ENCODE measurements at places on chromosomes 2 and 18.

GRCh38 chr18:23067236-23067635 is 68.0 kb upstream of the CABLES1 start:
- no peak for DNase-seq

DNA sequence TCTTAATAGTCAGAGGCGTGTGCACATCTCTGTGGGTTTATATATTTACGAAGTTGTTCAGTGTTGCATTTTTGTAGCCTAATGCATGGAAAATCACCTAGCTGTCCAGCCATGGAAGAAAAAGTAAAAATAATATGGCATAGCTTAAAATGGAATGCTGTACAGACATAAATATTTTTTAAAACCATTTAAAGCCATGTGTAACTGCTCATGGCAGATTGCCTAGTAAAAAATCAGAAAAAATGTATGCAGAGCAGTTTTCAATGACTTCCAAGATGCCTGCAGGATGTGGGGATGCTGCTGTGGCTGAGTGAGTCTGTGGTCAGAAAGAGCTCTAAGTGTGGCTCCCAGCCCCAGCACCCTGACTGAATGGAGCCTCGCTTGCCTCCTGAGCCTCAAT is 64.8 kb upstream of the ALKAL2 start:
- no peak for DNase-seq

- no peak for DNase-seq
Observed at GRCh38 chr2:135620198-135620597, 88.9 kb downstream of the R3HDM1 start.

DNA sequence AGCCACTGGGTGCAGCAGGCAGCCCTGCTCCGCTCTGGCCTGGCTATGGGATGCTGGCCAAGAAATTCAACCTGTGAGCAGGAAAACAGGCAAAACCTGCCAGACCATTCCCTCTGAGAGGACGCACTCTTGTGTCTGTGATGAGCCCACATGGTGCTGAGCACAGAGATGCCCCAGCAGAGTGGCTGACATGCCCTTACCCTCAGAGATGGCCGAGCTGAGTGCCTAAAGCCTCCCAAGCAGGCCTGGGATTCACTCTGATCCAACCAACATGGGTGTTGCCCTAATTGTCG is 34.3 kb upstream of the TAF1B start:
- DNase-seq, result no peak

GRCh38 chr2:68303033-68303901 is 16.5 kb downstream of the CNRIP1 start:
- no peak for DNase-seq

- no peak for DNase-seq
Observed at GRCh38 chr2:232316461-232317330, 61.9 kb upstream of the ALPP start.

DNA sequence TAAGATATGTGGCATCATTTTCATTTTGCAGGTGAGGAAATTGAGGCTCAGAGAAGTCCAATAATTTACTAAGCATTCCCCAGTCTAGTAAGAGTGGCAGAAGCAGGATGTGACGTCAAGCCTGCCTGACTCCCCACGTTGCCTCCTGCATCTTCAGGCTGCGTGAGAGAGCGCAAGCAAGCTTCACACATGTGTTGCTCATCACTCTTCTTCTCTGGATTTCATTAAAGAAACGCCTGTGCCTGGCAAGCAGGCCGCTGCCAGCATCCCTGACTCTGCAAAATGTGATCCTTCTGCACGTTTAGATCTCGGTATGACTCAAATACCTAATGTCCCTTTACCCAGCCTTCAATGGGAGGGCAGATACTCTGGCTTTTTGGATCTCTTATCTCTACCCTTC is 96.8 kb downstream of the PRKCE start:
- no peak for DNase-seq

DNA sequence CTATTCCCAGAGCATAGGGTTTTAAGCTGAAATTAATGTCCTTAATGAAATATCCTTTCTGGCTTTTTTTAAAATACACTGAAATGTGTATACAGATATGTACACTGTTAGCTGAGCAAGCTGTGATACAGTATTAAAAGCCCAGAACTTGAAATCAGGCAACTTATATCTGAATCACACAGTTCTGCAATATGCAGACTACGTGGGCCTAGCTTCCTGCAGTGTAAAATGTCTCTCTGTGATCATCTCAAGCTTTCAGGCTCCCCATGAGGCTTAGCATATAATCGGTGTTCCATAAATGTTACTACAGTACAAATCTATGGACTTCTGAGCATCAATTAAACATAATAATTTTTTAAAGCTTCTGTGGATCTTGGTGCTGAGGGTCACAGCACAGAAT is 8.2 kb downstream of the FBXO15 start:
- DNase-seq, result no peak

DNA sequence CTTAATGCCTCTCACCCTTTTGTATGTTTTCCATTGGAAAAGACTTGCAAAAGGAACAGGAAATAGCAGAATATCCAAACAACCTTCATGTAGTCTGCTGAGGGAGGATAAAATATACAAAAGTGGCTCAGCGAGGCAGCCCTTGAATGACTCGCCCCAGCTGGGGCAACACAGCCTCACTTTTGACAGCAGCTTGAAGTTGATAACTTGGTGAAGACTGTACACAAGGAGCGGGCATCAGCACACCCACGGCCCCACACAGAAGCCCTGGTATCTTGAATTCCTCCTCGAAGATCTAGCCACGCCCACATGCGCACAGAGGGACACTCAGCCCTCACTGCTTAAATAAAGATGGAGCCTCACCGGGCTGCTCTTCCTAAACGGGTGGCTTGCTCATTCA is 161.0 kb downstream of the IRS1 start:
- no peak for DNase-seq

- DNase-seq, result no peak
Observed at GRCh38 chr2:136052369-136053362, 65.3 kb downstream of the CXCR4 start.

DNA sequence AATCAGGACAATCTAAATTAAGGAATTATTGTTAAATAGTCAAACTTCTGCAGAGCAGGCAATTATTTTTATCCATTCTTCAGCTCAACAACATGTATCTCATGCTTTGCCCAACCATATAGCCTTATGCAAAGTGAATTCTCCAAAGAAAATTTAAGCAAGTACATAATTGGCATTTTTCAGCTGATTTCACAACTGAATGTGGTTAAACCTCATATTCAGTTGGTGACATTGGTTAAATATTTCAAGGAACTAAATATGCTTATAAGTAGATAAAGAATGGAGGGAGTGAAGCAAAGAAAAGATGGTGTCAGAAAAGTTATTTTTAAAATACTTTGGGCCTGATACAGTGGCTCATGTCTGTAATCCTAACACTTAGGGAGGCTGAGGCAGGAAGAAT is 816.2 kb downstream of the NRXN1 start:
- no peak for DNase-seq

- DNase-seq, result no peak
Observed at GRCh38 chr2:212535996-212536816, 2.4 kb downstream of the ERBB4 start.

GRCh38 chr2:236177604-236177966 is 9.4 kb upstream of the GBX2 start:
- DNase-seq, result no peak

GRCh38 chr2:235945608-235946140 is 222.5 kb downstream of the GBX2 start:
- DNase-seq, result no peak

- DNase-seq, result no peak
Observed at GRCh38 chr2:132627536-132627935, 42.5 kb downstream of the LYPD1 start.

- no peak for DNase-seq
Observed at GRCh38 chr2:135840601-135841000, 3.6 kb upstream of the LCT start.

GRCh38 chr2:180184506-180184905 is 177.4 kb upstream of the CWC22 start:
- no peak for DNase-seq

DNA sequence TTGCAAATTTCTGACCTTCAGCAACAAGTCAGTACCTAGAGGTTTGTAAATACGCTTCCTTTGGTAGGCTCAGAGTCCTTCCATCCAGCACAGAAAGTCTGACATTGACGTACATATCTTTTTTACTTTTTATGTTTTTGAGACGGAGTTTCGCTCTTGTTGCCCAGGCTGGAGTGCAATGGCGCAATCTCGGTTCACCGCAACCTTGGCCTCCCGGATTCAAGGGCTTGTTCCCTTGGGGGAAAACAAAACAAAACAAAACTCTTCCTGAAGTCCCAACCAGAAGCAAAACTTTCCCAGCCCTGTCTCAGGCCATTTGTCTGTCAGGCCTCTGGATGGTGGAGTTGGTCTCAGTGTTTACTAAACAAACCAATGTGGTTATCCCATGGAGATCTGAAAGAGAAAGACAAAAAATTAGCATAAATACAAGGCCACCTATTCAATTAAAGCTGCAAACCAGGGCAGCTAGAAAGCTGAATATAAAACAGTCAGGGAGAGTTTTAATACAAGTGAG is 29.6 kb upstream of the ATL2 start:
- DNase-seq, result no peak

DNA sequence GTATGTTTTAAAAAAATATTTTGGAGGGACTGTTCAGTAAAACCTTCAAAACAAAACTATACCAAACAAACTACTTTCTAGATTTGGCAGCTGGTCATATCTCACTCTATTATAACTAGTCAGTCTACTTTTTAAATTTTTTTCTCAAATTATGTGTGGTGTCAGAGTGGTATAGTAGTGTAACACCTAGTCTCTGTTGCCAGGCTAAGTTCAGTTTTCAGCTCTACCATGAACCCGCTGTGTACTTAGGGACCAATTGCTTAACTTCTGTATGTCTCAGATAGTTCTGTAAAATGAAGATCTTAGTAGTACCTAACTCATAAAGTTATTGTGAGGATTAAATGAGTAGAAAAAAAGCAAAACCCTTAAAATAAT is 54.3 kb downstream of the GPD2 start:
- no peak for DNase-seq

GRCh38 chr2:35410431-35411061 is 945.0 kb upstream of the CRIM1 start:
- peak; percentile 14 for DNase-seq

DNA sequence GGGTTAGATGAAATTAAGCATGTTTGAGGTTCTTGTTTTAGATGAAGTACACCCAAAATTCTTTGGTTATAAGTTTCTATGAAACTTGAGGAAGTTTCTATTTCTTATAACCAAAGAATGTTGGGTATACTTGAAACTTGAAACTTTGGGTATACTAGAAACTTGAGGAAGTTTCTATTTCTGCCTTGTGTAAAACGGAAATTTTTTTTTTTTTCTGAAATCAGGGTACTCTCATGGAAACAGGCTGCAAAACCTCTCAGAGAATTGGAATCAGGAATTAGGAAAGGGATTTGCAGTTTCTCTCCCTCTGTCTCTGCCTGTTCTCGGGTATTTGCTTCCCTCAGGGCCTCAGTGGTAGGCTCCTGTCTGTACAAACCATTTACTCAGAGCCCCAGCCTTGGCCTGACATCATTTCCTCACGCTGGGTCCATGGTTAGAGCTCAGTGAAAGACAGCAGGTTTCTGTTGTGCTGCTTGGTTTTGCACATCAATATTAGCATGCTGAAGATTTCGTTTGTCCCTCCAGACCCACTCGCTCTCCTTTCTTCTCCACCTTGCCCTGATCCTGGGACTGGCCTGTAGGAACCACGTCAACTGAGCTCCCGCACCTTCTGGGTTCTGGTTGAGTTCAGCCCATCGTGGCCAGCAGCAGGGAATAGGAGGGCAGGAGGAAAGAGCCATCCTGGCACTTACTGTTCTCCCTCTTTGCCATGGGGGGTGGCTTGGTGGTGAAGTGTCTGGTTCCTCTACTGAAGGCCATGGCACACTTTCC is 106.4 kb downstream of the POLR1A start:
- DNase-seq, result no peak

- DNase-seq, result no peak
Observed at GRCh38 chr2:34991508-34992274, 1363.9 kb upstream of the CRIM1 start.

DNA sequence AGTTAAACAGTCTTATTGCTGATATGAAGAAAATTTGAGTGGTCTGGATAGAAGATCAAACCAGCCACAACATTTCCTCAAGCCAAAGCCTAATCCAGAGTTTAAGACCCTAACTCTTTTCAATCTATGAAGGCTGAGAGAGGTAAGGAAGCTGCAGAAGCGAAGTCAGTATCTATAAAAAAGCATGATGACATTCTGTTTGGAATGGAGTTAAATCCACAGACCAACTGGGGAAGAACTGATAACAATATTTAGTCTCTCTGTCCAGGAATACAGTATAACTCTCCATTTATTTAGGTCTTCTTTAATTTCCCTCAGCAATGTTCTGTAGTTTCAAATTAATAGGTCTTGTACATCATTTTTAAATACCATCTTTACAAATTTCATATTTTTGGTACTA is 16.0 kb downstream of the PIGN start:
- no peak for DNase-seq

GRCh38 chr2:121955872-121956271 is 200.4 kb downstream of the TSN start:
- no peak for DNase-seq

DNA sequence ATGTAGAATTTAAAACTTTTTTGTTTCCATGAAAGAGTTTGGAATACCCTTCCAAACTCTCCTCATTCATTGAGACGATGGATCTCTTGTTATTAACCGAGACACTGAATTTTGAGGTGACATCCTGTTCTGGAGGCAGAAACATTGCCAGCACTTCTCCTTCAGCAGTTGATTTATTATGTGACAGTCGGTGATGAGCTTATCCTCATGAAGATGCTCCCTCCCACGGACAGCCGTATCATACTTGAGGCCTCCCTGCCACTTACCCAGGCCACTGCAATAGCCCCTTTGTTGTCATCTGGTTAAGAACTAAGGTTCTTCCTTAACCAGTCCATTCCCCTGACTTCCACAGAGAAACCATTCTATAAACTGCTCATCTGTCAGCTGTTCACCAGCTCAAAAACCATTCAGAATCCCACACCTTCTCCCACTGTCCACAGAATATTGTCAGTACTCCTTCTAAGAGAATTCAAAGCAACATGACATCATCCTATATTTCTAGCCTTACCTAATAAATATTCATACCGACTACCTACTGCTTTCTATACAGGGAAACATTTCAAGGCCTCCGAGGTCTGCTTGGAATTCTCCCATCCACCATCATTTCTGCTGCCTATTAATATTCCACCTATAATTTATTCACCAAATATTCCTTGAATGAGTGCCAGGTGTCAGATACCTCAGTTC is 139.0 kb upstream of the TRIB2 start:
- DNase-seq, result no peak

GRCh38 chr2:231592636-231593145 is at the start of gene TEX44:
TEX44 (plus strand) TSS chr2:231592864; CDS start chr2:231592952, 88 bp downstream.
- no peak for DNase-seq

DNA sequence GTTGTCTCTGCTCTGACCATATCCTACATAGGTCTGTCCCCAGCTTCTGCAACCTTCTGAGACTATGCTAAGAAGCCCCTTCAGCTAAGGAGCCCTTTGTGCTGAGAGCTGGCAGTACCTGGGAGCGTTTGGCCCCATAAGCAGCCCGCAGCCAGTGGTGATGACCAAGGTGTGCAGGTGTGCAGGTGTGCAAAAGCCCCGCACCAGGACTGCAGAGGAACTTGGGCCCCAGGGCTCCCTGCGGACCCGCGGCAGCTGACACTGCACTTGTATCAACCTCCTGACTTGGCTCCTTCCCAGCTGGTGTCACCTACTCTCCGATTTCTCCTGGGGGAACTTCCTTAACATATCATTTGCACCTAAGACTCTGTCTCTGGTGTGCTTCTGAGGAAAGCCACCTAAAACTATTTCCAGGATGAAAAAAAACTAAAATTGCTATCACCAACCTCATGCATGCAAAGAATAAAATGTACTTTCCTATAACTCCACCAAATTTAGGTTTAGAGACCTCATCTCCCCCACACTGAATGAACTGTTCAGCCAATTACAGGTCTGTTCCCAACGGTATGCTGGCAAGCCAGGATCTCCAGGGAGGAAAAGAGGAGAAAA is 16.1 kb upstream of the GNAL start:
- DNase-seq, result no peak
